ENCODE measurements at places on chromosomes 2 and 18. TPM values are rescaled to one million over a fixed set of nuclear protein-coding genes. Genes with fewer than 3 reads are reported as not detected.

GRCh38 chr2:53708988-53709387 is 58.6 kb upstream of the CHAC2 start:
- peaks cover 54% of the 10 kb centered on the region for H3K36me3 ChIP-seq
- H3K27ac ChIP-seq: no peak overlapping the region
- H3K4me1 ChIP-seq: no peaks in the 10 kb centered on the region

GRCh38 chr18:13183790-13184189 is 34.8 kb upstream of the LDLRAD4 start:
- DNase-seq: no peak
- H3K4me3 ChIP-seq: no peak overlapping the region
- no peak overlapping the region for H3K27ac ChIP-seq
- H3K4me1 ChIP-seq: no peaks in the 10 kb centered on the region
- H3K36me3 ChIP-seq: no peaks in the 10 kb centered on the region

Gene MC5R
- 0.26 TPM for total RNA-seq

GRCh38 chr18:30595942-30596341 is 446.6 kb downstream of the DSC3 start:
- H3K36me3 ChIP-seq: no peaks in the 10 kb centered on the region
- no peak for DNase-seq
- no peak overlapping the region for H3K27ac ChIP-seq
- H3K27me3 ChIP-seq: no peaks in the 10 kb centered on the region

GRCh38 chr2:23448906-23449305 is 63.9 kb downstream of the KLHL29 start:
- no peaks in the 10 kb centered on the region for H3K36me3 ChIP-seq
- no peaks in the 10 kb centered on the region for H3K4me1 ChIP-seq
- no peak overlapping the region for H3K27ac ChIP-seq
- no peak for DNase-seq
- no peak overlapping the region for H3K4me3 ChIP-seq

All from suprapubic skin (tissue), 4 donors.